ENCODE measurements at places on chromosomes 3 and 15.

DNA sequence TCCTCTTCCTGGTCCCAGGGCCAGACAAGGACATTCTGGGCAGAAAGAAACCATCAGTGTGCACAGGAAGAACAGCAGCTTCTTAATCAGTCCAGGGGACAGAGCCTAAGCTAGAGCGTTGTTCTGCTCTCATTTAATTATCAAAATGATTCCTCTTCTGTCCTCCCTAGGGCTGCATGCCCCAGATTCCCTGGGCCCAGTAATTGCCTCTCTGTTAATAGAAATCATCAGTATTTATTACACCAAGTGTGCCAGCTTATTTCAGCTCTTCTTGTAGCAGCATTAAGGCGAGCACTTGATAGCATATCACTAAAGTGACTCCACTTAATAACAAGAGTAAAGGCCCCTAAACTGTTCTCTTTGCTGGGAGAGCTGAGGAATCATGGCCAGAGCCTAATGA is 72.1 kb downstream of the WDR76 start:
- DNase-seq: no peak

- no peak for DNase-seq
These were observed 8.2 kb downstream of the HDC start for GRCh38 chr15:50257332-50257731.

DNA sequence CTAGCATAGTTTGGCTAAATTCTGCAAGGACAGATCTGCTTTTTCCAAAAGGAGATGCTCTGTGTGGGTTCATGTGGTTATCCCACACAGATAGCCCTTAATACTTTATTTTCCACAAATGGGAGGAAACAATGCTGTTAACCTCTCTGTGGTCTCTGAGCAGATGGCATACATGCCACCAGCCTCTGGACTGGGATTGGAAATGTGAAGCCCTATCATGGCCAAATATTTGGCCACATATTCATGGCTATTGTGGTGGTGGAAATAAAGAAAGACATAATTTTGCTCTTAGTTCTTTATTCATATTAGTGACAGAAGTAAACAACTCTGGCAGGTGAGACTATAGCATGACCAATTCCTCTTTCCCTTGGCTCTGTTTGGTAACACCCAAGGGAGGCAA is 726.2 kb downstream of the ROBO1 start:
- DNase-seq: no peak

- no peak for DNase-seq
These were observed 53.2 kb upstream of the KLF13 start for GRCh38 chr15:31273258-31273941.

- no peak for DNase-seq
These were observed 62.7 kb downstream of the B3GNT5 start for GRCh38 chr3:183315739-183316138.

GRCh38 chr3:187286467-187287059 is 5.0 kb downstream of the MASP1 start:
- no peak for DNase-seq

GRCh38 chr3:37608061-37608702 is 253.5 kb upstream of the CTDSPL start:
- DNase-seq: no peak

DNA sequence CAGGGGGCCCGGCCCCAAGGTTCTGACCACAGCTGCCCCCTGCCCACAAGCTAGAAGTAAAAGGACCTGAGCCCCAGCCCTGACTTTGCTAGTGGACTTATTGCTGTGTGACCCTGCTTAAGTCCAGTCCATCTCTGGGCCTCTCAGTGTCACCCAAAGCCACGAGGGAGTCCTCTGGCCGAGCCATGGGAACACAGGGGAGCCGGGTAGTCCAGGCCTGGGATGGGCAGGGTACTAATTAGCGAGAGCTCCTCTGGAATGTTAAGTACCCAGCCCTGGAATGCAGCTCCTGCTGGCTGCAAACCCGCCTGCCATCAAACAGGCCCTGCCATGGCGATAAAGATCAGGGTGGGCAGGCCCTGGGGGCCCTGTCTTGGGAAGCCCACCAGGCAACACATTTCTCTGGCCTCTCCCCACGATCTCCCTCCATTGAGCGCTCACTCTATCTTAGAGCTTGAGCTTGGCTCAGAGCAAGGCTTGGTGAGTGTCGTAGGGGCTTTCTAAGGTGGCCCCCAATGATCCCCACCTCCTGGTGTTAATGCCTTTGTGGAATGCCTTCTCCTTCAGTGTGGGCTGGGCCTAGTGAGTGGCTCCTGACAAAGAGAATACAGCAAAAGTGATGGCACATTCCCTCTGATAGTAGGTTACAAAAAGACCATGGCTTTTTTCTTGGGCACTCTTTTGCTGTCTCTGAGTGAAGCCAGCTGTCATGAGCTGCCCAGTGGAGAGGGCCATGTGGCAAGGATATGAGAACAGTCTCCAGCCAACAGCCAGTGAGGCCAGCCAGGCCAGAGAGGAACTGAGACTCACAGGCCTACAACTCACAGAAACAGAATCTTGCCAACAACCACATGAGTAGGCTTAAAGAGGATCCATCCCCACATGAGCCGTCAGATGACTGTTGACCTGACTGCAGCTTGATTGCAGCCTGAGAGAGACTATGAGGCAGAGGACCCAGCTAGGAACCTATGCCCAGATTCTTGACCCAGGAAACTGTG is 133.1 kb downstream of the SMAD6 start:
- DNase-seq: peak; percentile 39

DNA sequence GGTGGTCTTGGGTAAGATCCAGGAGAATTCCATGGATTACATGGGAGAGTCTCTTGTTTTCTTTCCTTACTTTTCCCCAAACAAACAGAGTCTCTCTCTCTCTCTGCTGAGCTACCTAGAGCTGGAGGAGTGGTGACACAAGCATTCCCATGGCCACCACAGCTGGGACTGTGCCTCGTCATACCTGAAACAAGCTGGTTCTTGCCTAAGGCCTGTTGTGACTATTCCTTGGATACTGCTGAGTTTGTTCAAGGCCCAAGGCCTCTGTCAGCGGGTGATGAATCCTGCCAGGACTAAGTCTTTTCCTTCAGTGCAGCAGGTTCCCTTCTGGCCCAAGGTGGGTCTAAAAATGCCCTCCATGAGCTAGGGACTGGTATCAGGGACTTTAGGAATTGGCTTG is 378.1 kb upstream of the ZNF385D start:
- DNase-seq: no peak

GRCh38 chr15:51382787-51383186 is 41.3 kb downstream of the GLDN start:
- DNase-seq: no peak

GRCh38 chr3:127990051-127990450 is 62.2 kb upstream of the SEC61A1 start:
- no peak for DNase-seq

DNA sequence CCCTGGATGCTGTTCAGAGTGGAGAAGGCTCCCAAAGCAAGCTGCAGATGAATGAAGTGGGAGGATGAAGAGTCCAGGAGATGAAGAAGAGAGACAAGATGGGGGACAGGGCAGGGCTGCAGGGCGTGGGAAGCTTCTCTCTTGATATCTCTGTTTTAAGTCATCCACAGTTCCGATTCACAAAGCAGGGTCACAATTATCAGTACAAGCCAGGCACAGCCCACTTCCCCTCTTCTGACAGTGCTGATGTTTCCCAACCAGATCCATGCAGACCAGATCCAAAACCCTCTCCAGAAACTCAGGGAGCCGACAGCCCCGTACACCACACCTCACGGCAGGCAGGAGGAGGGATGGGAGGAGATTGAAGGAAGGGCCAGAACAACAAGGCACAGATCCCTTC is 31.1 kb downstream of the NTRK3 start:
- DNase-seq: no peak

DNA sequence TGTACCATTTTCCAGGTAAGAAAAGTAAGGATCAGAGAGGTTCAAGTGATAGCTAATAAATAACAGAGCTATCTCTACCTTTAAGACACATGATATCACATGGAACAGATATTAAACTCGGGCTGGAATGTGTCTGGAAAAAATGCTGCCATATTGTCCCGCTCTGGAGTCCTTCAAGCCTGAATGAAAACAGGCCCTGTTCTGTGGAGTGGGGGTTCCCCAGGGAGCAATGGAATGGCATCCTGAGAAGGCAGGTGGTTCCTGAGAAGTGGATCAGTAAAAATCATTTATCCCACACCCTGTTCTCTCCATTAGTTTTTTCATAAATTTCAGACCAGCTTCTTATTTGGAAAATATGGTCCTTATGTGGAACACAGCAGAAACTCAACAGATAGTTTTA is 57.3 kb upstream of the PRTG start:
- no peak for DNase-seq

DNA sequence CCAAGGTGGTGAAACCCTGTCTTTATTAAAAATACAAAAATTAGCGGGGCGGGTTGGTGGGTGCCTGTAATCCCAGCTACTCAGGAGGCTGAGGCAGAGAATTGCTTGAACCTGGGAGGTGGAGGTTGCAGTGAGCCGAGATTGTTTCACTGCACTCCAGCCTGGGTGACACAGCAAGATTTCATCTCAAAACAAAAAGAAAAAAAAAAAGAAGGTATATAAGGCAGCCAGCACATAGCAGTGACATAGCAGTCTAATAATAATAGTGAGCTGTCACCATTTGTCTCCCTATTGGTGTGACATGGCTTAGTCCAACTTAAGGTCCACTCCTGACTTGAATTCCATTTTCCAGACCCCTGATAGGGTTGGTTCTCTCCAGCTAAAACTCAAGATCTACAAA is 8.8 kb upstream of the LACTB start:
- no peak for DNase-seq

GRCh38 chr3:60512506-60512905 is 738.7 kb downstream of the FHIT start:
- no peak for DNase-seq

DNA sequence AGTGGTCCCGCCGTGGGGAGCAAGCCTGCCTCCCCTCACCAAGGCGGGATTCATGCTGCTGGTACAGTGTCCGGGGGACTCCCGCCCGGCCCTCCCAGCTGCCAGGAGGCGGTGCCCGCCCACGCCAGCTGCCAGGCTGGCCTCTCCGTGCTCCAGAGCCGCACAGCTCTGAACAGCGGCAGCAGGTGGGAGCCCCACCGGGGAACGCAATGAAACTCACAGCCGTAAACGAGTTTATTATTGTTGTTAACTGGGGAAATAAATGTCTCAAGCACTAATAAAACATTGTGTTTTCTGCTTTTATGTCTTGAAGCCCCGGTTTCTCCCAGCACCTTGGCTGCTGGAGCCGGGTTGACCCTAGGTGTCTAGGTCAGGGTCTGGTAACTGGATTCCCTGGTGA is 317.7 kb upstream of the TLE3 start:
- DNase-seq: no peak

DNA sequence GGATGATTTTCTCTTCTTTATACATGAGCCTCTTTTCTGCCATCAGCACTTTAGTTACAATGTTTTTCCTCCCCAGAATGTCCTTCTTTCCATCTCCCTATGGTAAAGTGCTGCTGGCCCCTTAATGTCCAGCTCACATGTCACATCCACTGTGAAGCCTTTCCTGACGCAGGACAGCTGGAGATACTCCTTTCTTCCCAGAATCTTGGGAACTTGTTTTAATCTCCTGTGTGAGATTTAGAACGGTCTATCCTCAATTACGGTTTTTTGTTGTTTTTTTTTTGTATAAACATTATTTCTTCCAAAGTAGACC is 147.7 kb upstream of the TSC22D2 start:
- DNase-seq: no peak

GRCh38 chr15:71800190-71800589 is 10.2 kb upstream of the NR2E3 start:
- DNase-seq: no peak

All from GM12878 (cell line).